ENCODE measurements at places on chromosomes 5 and 9. TPM values are rescaled to one million over a fixed set of nuclear protein-coding genes. Genes with fewer than 3 reads are reported as not detected.

The TRAPPC13 gene
- 23.4 TPM for total RNA-seq

The PCDHB5 gene
- not detected for total RNA-seq

The POU4F3 gene
- total RNA-seq, result 0.09 TPM

The ADAMTS2 gene
- not detected for total RNA-seq

Data from activated CD8-positive, alpha-beta memory T cell treated with anti-CD3 and anti-CD28 coated beads, Interleukin-2, amount 10 ng/mL, durations not matched to agents 7 days and 5 days (primary cell).